GM19239 (cell line): ENCODE measurements at places on chromosomes 3 and 15.

- DNase-seq, result no peak
These were observed 67.1 kb downstream of the UBP1 start for GRCh38 chr3:33373082-33373437.

GRCh38 chr15:85542488-85542887 lies 162.1 kb downstream of the AKAP13 start:
- DNase-seq, result no peak

- DNase-seq, result no peak
These were observed 44.8 kb downstream of the KBTBD12 start for GRCh38 chr3:127959873-127960272.

GRCh38 chr15:57328897-57329296 lies 47.4 kb upstream of the CGNL1 start:
- no peak for DNase-seq

DNA sequence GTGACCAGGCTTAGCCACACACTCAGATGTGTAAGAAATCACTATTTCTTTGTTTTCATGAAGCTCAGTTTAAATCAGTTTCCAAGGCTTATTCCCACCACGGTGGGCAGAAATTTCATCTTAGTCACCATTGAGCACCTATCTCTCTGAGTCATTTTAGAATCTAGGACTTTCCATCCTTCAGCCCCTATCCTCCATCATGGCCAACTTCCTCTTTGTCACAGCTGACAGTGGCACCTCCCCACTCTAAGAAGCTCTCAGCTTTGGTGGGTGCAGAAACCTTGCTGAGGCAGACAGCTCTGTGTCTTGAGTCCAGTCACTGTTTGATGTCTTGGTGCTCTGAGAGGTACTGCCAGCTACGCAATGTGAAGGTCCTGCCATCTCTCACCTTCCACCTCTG lies 32.9 kb downstream of the SNTN start:
- DNase-seq, result no peak

DNA sequence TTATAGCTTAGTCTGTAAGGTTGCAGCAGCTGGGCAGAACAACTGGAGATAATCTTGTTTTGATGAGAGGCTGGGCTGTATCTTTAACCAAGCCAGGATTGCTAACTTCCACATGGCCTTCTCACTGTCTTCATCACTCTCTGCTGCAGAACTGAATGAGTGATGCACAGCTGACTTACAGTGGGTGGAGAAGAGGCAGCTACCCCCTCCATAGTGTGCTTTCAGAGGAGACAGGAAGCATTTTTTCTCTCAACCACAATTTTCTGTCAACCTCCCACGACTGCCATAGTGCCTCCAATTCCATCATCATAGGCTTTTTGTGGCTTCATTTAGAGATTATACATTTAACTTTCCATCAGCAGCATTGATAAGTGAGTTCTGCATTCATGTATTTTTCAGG lies 168.2 kb downstream of the CLSTN2 start:
- no peak for DNase-seq

DNA sequence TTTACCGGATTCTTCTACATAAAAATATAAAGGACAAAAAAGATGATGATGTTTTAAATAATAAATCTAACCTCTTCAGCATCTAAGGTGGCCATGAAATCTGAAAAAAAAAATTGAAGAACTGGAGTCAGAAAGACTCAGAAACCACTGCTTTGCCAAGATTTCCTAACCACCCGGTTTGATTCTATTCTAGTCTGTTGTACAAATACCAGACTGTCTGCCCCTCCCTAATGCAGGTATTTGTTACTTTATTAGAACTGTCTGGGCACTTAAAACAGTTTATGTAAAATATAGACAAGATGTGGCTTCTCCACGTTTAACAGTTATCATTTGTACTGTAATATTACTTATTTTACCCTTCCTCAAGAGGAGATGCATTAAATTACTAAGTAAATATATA lies 48.8 kb downstream of the UACA start:
- no peak for DNase-seq

- no peak for DNase-seq
These were observed 57.8 kb downstream of the CDC25A start for GRCh38 chr3:48130321-48130904.
